Activated CD4-positive, alpha-beta T cell treated with anti-CD3 and anti-CD28 coated beads, Interleukin-2, amount 50 U/mL, for 48 hours (primary cell): ENCODE measurements at places on chromosomes 3 and 15.

- DNase-seq: no peak
These were observed 32.9 kb downstream of the CDV3 start for GRCh38 chr3:133606342-133606741.

DNA sequence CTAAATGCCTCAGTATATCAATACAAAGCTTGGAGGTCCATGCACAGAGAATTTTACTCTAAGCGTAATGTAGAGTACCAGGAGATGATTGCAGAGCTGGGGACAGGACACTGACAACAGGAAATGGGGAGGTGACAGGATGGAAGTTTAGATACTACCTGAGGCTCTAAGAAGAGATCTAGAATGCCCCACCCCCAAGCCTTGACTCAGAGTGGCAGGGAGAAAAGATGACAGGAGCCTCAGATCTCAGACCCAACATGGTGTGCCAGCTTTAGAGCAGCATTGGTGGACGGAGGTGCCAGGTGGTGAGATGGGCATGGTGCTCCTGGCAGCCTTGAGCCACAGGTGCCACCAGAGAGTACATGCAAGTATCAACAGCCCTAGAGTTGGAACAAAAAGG lies 62.5 kb downstream of the LYZL4 start:
- DNase-seq: no peak

GRCh38 chr15:82952158-82953081 lies at the start of gene HOMER2:
TSS of gene HOMER2 (minus strand) at chr15:82952720. CDS start at chr15:82952535, 185 bp downstream.
- peak; percentile 16 for DNase-seq

GRCh38 chr3:149277331-149277813 lies 55.7 kb upstream of the CP start:
- DNase-seq: no peak

GRCh38 chr3:42226470-42227425 lies 39.2 kb downstream of the CCK start:
- DNase-seq: no peak

- DNase-seq: no peak
These were observed 60.0 kb downstream of the RPL22L1 start for GRCh38 chr3:170809975-170810357.

DNA sequence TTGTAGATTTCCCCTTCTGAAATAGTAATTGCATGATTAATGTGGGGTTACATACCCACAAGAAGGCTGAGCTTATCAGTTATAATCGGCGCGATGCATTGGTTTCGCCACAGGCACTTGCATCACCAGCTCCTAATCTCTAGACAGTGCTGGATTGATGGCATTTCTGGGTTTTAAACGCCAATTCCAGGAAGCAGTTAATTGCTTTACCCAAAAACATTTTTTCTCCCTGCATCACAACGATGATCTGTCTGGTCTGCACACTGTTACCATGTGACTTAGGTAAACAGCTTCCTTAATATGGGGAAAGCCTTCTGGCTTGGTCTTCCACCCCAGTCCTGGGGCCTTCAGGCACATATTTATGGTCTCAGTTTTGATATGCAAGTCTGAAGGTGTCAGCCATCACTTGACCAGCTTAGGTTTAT lies 70.0 kb upstream of the HEG1 start:
- DNase-seq: no peak

DNA sequence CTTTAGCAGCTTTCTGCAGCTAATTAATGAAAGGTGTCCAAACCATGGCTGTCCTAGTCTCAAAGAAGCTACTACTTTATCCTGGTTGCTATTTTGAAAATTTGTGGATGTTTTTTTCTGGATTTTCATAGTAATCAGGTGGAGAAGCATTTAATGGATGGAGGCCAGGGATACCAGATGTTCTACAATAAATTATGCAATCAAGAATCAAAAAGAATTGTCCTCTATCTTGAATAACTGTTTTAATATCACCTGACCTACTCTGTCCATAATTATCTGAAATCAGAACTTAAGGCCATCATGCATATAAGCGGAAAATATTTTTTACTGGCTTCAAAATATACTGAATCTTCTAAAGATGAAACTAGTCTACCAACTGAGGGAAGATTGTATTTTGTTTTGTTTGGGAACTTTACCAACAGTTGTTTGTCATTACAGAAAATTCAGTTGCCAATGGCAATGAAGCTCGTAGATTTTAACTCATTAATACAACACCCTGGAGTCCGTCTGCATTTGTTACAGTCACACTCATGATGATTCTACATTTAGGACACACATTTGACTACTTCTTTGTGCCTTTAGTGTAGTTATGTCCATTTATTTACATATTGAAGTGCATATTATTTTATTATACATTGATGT lies 762.3 kb upstream of the GRM7 start:
- no peak for DNase-seq

GRCh38 chr3:104018541-104018940 lies 1348.2 kb upstream of the ALCAM start:
- DNase-seq: no peak

DNA sequence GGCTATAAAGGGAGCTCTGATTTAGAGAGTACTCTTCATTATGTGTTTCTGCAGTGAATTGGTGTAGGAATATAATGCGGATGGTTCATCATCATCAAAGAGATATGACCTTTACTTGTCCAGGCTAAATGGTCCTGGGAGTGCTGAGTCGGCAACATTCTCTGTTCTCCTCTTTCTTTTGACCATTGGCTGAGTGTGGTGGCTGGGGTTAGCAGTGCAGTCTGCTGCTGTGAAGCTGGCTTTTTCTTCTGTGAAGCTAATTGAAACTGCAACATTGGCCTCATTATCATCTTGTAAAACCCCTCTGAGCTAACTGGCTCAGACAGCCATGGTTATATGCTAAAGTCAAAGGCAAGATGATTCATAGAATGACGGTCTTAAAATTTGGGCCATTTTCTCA lies 83.8 kb downstream of the THRB start:
- no peak for DNase-seq

DNA sequence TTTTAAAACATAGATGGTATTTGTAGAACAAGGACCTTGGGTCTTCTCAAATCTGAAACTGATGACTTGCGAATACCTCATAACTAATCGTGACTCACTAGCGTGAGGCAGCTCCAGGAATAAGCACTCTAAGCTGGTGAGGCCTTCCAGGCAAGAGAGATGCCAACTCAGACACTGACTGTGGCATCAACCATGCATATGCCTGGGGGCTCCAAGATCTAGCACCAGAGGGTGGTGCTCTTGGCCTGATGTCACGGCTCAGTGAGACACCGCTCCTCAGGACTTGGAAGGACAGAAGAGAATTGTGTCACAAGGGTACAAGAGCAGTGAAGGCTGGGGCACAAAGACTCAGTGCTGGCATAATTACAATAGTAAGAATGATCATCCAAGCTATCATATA lies 125.0 kb upstream of the TRIM42 start:
- DNase-seq: no peak

DNA sequence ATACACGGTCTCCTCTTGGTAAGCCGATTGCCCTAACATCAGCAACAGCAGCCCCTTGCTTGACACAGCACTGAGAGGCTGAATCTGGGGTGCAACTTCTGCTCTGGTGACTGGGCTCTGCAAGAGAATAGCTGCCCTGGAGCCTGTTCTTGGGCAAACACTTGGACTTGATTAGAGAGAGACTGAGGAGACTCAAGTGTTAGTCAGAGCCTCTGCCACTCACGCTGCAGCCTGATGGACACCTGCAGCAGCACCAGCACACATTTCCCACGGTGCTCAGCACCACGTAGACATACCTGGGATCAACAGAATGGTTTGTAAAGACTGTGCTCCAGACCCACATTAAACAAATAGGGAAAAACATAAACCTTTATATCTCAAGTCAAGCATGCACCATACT lies 35.8 kb upstream of the UMPS start:
- no peak for DNase-seq

DNA sequence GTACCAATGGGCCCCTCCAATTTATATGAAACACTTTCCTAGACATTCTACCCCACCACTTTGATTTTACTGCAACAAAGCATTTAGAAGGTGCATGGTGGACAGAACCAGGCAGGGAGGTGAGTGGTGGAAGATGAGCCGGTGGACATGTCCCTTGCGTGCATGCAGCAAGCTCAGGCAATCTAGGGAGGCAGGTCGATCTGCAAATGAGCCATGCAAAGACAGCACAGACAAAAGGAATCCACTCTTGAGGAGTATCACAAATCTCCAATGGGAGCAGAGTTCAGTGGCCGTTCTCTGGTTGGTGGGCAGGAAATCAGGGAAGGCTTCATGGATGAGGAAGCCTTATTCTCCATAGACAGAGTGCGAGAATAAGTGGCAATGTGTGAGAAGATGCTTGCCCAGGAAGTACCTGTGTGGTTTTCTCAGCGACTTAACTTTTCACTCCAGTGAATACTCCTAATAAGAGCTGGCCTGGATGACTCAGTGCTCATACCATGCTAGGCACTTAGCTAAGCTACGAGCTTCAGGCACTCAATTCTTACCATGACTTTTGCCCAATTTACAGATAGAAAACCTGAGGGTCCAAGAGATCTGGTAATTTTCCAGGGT lies 152.5 kb downstream of the FOXP1 start:
- DNase-seq: no peak

DNA sequence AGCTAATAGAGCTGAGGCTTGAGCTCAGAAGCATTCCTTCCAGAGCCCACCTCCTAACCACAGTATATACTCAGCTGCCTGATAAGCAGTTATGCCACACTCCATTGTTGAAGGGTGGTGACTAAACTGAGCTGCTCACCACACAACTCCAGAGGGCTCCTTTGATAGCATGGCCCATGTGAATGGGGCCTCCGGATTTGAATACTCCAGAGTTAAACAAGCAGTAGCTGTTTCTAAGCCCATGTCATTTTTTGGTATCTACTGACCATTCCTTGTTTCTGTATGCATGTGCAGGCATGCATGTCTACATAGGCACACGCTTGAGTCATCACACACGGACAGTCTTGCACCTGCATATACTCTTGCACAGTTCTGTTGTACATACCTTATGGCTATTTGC lies 28.9 kb downstream of the IGSF10 start:
- DNase-seq: no peak

DNA sequence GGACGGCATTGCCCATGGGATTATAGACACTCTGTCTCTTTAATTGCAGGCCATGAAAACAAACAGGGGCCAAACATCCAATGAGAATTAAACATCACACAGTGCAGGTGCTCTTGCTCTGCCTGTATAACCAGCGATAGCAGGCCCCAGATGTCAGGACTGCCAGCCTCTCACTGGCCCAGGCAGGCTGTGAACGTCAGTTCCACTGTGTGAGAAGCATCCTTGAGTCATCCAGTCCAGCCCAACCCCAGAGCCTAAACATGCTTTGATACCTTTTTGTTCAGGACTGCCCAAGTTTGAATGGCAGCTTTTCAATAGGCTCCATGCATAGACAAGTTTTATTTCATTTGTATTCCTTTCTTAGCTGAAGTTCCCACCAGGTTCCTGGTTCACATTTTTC lies 189.8 kb downstream of the SLCO3A1 start:
- DNase-seq: no peak

DNA sequence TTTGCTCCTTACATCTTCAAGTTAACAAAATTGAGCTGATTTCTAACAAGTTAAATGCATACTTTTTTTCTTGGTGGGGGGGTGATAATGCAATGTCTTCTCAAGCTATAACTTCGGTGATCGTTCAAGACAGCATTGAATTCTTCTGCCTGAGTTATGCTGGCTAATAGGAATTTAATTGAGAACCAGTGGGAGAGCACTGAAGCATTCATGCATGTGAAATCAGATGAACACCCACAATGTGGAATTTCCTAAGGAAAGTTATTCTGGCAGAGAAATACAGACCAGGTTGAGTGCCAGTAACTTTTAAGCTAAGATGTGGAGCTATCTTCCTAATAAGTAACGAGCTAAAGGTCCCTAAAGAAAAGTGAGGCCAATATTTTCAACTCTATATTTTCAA lies 3.0 kb downstream of the SPATA16 start:
- no peak for DNase-seq

- peak; percentile 76 for DNase-seq
These were observed 11.8 kb downstream of the ANAPC13 start for GRCh38 chr3:134473868-134474546.

DNA sequence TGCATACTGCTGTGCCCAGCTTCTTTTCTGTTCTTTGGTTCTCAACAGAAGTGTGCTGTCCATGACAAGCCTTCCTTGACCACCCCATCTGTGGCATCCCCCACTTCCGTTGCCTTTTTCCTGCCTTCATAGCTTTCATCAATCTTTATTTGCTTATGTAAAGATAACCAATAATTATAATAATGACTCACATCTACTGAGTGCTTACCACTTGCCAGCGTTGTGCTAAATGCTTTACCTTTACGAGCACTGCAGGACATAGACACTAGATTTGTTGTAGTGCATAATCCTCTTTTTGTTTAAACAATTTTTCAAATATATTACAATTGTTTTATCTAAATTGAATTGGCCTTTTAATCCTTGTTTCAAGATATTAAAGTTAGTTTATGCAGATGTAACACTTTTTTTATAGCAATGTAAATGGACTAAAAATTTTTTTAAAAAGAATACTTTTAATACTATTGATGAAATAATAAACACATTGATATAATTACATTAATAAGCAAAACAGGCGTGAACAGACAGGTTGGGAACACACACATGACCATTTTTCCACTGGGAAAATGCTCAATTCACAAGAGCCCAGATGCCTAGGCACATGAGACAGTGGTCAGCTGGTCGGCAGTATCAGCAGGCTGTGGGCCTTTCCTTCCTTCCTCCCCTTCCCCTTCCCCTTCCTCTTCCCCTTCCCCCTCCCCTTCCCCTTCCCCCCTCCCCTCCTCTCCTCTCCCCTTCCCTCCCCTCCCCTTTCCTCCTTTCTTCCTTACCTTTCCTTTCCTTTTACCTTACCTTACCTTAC lies 42.5 kb downstream of the TRAK1 start:
- DNase-seq: no peak

DNA sequence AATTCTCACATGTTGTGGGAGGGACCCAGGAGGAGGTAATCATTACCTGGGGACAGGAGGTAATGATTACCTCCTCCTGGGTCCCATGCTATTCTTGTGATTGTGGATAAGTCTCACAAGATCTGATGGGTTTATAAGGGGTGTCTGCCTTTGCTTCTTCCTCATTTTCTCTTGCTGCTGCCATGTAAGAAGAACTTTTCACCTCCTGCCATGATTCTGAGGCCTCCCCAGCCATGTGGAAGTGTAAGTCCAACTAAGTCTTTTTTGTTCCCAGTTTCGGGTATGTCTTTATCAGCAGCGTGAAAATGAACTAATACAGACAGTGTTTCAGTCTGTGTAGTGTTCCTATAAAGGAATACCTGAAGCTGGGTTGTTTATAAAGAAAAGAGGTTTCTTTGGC lies 13.1 kb upstream of the KCTD6 start:
- no peak for DNase-seq

DNA sequence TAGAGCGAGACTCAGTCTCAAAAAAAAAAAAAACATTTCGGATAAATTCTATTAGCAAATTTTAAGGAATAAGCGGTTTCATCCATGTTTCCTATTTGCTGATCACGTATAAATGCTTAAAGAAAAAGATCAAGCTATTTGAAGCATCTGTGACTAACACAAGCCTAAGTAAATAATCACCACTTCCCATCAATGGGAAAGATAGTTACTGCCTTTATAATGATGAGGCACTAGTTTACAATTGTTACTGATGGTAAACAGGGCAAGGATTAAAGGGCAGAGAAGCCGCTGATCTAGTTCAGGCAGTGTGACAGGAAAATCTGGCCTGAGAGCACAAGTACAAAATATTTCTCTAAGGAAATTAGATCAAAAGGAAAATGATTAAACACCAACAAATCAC lies 13.7 kb downstream of the CLPX start:
- no peak for DNase-seq

GRCh38 chr3:4067893-4068292 lies 235.3 kb upstream of the SETMAR start:
- DNase-seq: no peak
